ENCODE measurements at places on chromosomes 13 and 19.

GRCh38 chr13:40992678-40993518 lies 26.2 kb downstream of the ELF1 start:
- no peak for DNase-seq

DNA sequence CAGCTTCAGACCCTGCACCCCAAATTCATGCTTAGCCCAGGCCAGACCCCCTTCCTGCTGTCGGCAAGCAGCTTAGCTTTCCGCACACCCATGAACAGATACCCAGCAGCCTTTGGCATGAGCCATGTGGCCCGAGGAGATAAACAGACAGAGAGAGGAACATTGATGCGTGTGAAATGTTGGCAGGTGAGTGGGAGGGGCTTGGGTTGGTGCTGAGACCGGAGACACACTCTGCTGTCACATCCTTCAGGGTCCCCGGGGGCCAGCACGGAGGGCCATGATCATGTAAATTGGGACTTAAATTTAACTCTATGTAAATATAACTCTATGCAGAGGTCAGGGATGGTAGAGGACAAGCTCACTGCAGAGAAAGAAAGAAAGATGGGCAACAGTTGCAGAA lies 1.5 kb downstream of the CD22 start:
- no peak for DNase-seq

DNA sequence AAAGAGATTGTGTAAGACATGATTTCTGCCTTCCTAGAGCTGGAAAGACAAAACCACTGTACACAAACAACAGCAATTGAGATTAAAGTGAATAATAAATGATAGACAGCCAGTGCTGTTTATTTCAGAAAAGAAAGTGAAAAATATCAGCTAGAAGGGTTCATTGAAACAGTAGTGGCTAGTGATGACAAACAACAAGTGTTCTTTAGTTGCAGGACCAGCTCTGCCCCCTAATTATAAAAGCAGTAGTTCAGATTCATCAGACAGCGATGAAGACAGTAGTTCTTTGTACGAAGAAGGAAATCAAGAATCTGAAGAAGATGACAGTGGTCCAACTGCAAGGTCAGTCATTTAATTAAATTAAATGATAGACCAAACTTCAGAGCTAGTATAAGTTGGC lies 14.8 kb downstream of the GPALPP1 start:
- no peak for DNase-seq

GRCh38 chr13:91398413-91399188 lies at the start of gene GPC5:
Gene GPC5, plus strand, starts transcription at chr13:91398621.
- peak; percentile 71 for DNase-seq

GRCh38 chr13:20073775-20074174 lies 87.1 kb downstream of the GJA3 start:
- no peak for DNase-seq

DNA sequence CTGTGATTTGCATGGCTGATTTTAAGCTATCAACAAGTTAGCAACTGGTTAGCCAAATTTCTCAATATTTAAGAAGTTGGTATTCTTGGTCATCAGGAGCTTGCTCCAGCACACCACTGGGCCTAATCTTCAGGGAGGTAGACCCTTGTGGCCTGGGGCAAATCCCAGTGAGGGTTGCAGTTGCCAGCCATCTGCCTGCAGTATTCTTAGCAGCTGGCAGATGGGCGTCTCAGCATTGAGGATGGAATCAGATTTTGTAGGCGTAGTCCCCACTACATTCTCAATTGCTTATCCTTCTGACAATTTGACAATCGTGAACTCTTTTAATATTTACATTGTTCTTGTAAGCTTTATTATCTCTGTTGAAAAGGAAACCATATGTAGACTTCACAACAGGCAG lies 1266.2 kb downstream of the SLITRK5 start:
- no peak for DNase-seq

DNA sequence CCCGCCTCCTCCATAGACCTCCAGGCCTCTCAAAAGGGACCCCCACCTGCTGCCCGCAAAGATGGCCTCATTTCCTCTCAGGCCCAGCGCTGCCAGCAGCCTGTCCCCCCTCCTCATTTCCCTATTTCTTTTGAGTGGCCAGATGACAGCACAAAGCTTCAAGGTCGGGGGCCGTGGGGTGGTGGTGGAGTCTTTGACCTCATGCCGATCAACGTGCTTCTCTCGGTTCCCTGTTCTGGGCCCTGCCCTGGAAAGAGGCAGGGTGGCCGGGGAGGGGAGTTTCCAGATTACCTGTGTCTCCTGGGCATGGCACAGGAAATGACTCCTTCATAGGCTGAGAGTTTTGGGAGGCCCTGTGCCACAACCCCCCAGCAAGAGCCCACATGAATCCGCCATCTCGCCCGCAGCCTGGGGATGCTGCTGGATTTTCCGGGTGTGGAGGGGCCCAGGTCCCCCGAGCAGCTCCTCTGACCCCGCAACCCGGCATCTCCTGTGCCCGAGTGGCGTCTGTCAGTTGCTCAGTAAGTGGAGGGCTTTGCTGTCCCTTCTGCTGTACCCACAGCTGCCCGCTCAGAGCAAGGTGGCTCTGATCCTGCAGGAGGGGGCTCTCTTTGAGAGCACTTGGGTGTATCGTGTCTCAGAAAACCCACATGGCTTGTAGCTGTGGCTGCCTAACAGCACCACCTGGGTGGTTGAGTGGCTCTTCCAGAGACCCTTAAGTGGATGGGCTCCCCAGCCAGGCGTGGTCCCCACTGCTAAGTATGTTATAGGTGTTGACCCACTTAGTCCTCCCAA lies 139.4 kb downstream of the SIPA1L3 start:
- no peak for DNase-seq

- DNase-seq, result no peak
Measured at GRCh38 chr13:99435998-99436397, 65.3 kb upstream of the TM9SF2 start.

- DNase-seq, result no peak
Measured at GRCh38 chr19:3095441-3096191, 1.5 kb downstream of the GNA11 start.

- DNase-seq, result no peak
Measured at GRCh38 chr19:3105641-3106508, 11.7 kb downstream of the GNA11 start.

- peak; percentile 76 for DNase-seq
Measured at GRCh38 chr19:18328340-18329034, 5.6 kb upstream of the LSM4 start.

GRCh38 chr13:110132225-110132982 lies 174.6 kb downstream of the COL4A1 start:
- no peak for DNase-seq

DNA sequence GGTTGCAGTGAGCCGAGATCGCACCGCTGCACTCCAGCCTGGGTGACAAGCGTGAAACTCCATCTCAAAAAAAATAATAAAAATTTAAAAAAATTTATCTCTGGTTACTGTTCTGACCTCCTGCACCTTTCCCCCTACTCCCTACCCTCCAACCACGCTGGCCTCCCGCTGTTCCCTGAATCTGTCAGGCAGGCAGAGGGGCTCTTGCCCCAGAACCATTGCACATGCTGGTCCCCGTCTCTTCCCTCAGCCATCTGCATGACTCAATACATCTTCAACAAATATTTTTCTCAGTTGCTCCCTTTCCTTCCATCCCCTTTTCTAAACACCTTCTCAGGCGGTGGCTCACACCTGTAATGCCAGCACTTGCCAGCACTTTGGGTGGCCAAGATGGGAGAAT lies 1.1 kb upstream of the FAM187B start:
- DNase-seq, result no peak

GRCh38 chr13:77810878-77811277 lies 107.8 kb downstream of the EDNRB start:
- no peak for DNase-seq
